Naive thymus-derived CD8-positive, alpha-beta T cell (primary cell): ENCODE measurements at places on chromosomes 2 and 18. TPM values are rescaled to one million over a fixed set of nuclear protein-coding genes. Genes with fewer than 3 reads are reported as not detected.

Gene TRIM54
- not detected for total RNA-seq

Gene SP140
- 23.1 TPM for total RNA-seq

- DNase-seq, result no peak
- peaks cover 3% of the 10 kb centered on the region for H3K36me3 ChIP-seq
- H3K27me3 ChIP-seq, result peaks cover 62% of the 10 kb centered on the region
- peaks cover 4% of the 10 kb centered on the region for H3K4me1 ChIP-seq
- H3K4me3 ChIP-seq, result no peak overlapping the region
- no peak overlapping the region for H3K27ac ChIP-seq
Observed at GRCh38 chr2:237861875-237862527, 2.6 kb downstream of the RAMP1 start.

DNA sequence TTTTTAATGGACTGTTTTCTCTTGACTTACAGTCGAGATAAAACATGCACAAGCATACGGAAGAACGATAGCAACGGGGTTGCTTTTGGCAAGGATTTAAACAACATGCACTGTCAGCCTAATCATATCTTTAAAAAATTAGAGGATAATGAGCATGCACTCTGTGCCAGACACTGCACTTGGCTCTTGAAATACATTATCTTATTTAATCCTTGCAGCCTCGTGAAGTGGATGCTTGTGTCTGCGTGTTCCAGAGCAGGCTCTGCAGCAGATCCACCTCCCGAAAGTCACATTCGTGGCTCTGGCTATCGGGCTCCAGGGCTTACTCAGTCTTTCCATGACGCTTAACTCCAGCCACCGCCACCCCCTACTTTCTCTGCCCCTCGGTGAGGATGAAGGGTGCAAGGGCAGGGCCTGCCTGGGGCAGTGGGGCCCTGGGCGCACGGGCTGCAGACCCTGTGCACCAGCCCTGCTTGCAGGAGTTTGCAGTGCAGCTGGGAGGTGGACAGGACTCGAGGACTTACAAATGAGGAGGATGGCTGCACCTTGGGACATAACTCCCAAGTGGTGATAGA, 61.7 kb downstream of the ACKR3 start:
- no peak for DNase-seq
- no peak overlapping the region for H3K4me3 ChIP-seq
- H3K27ac ChIP-seq, result no peak overlapping the region
- H3K27me3 ChIP-seq, result peaks cover 3% of the 10 kb centered on the region
- H3K4me1 ChIP-seq, result peaks cover 8% of the 10 kb centered on the region

DNA sequence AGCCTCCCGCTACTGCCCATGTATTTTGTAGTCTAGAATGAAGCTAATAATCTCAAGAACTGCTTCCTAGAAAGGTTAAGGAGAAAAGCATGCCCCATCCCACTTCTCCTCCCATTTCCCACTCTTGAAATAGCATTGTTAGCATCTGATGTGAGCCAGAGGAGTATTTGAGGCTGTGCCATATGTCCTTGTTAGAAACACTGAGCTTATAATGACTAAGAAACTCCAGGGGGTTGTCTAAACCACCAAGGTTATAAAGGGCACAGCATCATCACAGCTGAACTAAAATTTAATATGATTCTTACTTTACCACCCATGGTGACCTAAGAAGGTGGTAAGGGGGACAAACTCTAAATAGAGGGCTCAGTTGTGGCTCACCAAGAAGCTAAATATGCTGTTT, 16.6 kb downstream of the TSPYL6 start:
- H3K27me3 ChIP-seq, result no peaks in the 10 kb centered on the region
- H3K4me3 ChIP-seq, result no peak overlapping the region
- DNase-seq, result no peak
- peaks cover 29% of the 10 kb centered on the region for H3K36me3 ChIP-seq
- H3K27ac ChIP-seq, result no peak overlapping the region
- no peaks in the 10 kb centered on the region for H3K4me1 ChIP-seq

Gene MARCO
- total RNA-seq, result not detected

GRCh38 chr2:235766278-235766677, 272.4 kb downstream of the AGAP1 start:
- H3K27me3 ChIP-seq, result peaks cover 5% of the 10 kb centered on the region
- no peak overlapping the region for H3K4me3 ChIP-seq
- no peaks in the 10 kb centered on the region for H3K36me3 ChIP-seq
- no peaks in the 10 kb centered on the region for H3K4me1 ChIP-seq
- H3K27ac ChIP-seq, result no peak overlapping the region

Gene LONRF2
- not detected for total RNA-seq

Gene PPP1CB
- total RNA-seq, result 165 TPM

- peak overlapping the region; percentile 85 for H3K4me3 ChIP-seq
- DNase-seq, result no peak
- peaks cover 27% of the 10 kb centered on the region for H3K36me3 ChIP-seq
- peak overlapping the region; percentile 97 for H3K27ac ChIP-seq
- no peaks in the 10 kb centered on the region for H3K27me3 ChIP-seq
Observed at GRCh38 chr2:84846741-84847142, 34.1 kb downstream of the TRABD2A start.

DNA sequence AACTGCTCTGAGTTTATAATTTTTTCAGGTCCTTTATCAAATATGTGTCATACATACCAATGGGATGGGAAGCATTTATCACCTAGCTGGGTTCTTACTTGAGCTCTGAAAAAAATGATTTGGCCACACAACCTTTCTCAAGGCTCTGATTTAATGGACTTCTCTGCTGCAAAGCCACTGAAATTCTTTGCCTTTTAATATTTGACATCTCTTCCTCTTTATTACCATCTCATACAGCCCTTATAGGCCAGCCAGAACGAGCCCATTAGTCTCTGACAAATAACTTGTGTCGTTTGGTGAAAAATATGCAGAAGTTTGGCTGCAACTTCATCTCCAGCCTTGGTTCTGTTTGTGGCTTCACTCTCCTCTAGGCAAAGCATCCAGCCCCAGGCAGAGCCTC, 249.1 kb downstream of the ATAD2B start:
- no peak for DNase-seq
- H3K36me3 ChIP-seq, result peaks cover 8% of the 10 kb centered on the region
- no peaks in the 10 kb centered on the region for H3K4me1 ChIP-seq
- no peak overlapping the region for H3K27ac ChIP-seq

GRCh38 chr2:209236377-209236776, 187.5 kb upstream of the MAP2 start:
- no peak overlapping the region for H3K27ac ChIP-seq
- no peak for DNase-seq
- no peaks in the 10 kb centered on the region for H3K36me3 ChIP-seq
- no peaks in the 10 kb centered on the region for H3K27me3 ChIP-seq
- no peaks in the 10 kb centered on the region for H3K4me1 ChIP-seq

- H3K27ac ChIP-seq, result no peak overlapping the region
- H3K4me3 ChIP-seq, result no peak overlapping the region
- H3K27me3 ChIP-seq, result peaks cover 2% of the 10 kb centered on the region
- H3K36me3 ChIP-seq, result peaks cover 4% of the 10 kb centered on the region
- no peaks in the 10 kb centered on the region for H3K4me1 ChIP-seq
Observed at GRCh38 chr2:191719938-191720337, 42.0 kb downstream of the NABP1 start.

DNA sequence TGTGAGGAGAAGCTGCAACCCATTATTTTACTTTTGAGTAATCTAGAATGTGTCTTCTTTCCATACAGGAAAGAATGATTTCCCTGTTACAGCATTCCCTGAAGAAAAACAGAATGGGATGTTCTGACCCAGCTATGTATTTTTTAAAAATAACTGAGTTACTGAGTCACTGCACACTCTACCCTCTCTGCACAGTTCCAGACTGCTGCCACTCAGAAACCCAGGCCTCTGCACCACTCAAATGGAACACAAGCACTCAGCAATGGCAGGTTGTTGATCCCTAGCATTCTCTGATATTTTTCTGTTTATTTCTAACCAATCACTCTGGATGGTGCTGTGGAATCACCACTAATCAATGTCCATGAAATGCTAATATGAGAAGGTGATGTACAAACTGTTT, 1300.0 kb upstream of the FAM98A start:
- no peaks in the 10 kb centered on the region for H3K4me1 ChIP-seq
- no peaks in the 10 kb centered on the region for H3K27me3 ChIP-seq
- DNase-seq, result no peak
- no peaks in the 10 kb centered on the region for H3K36me3 ChIP-seq

DNA sequence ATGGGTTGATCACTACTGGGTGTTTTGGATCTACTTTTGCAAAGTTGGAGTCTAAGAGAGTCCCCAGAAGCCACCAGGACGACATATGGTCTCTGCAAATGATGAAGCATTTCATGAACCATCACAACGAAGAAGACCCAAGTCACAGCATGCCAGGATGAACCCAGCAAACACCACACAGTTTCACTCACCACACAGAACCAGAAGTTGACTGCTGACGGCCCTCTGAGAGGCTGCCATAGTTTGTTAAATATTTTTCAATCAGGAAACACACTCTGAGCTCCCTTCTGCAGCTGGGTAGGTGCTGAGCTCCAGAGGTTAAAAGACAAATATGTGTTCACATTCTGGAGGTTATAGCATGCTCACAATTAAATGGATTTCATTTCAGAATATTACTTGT, 271.4 kb downstream of the DCDC2C start:
- H3K36me3 ChIP-seq, result no peaks in the 10 kb centered on the region
- H3K4me3 ChIP-seq, result no peak overlapping the region
- no peaks in the 10 kb centered on the region for H3K27me3 ChIP-seq
- DNase-seq, result no peak
- H3K4me1 ChIP-seq, result no peaks in the 10 kb centered on the region

Gene ZAP70
- total RNA-seq, result 503 TPM

- H3K4me1 ChIP-seq, result no peaks in the 10 kb centered on the region
- peaks cover 5% of the 10 kb centered on the region for H3K27me3 ChIP-seq
- H3K27ac ChIP-seq, result no peak overlapping the region
- H3K36me3 ChIP-seq, result no peaks in the 10 kb centered on the region
- no peak for DNase-seq
Observed at GRCh38 chr2:152499331-152499816, 164.4 kb downstream of the FMNL2 start.

GRCh38 chr2:121196132-121196848, 88.7 kb downstream of the TFCP2L1 start:
- H3K36me3 ChIP-seq, result no peaks in the 10 kb centered on the region
- no peak overlapping the region for H3K27ac ChIP-seq
- H3K27me3 ChIP-seq, result peaks cover 2% of the 10 kb centered on the region
- no peak for DNase-seq
- H3K4me3 ChIP-seq, result no peak overlapping the region

- no peaks in the 10 kb centered on the region for H3K4me1 ChIP-seq
- H3K27me3 ChIP-seq, result no peaks in the 10 kb centered on the region
- DNase-seq, result no peak
- H3K36me3 ChIP-seq, result no peaks in the 10 kb centered on the region
Observed at GRCh38 chr2:76498360-76498759, 787.6 kb upstream of the GCFC2 start.

Gene ADRA2B
- total RNA-seq, result 0.22 TPM

GRCh38 chr18:64202863-64203262, 54.0 kb upstream of the LINC00305 start:
- no peaks in the 10 kb centered on the region for H3K36me3 ChIP-seq
- H3K27ac ChIP-seq, result no peak overlapping the region
- H3K4me1 ChIP-seq, result no peaks in the 10 kb centered on the region
- H3K4me3 ChIP-seq, result no peak overlapping the region
- no peak for DNase-seq
- no peaks in the 10 kb centered on the region for H3K27me3 ChIP-seq

DNA sequence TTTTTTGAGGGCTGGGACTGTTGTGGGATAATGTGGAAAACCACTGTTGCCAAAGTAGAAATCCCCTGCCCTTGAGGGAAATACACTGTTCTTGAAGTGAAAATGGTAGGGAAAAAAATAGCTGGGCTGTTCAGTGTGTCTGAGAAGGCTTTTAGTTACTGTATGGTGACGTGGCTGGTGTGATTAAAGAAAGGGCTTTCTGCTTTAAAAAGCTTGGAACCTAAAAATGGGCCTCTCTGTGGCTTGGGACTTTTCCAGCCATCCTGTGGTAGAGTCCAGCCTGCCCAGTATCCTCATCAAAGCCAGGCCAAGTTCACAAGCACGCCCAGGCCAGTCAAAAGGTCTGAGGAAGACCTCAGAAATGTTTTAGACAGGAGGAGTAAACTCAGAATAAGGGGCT, 6.8 kb downstream of the MGAT5 start:
- no peaks in the 10 kb centered on the region for H3K36me3 ChIP-seq
- H3K27me3 ChIP-seq, result no peaks in the 10 kb centered on the region
- no peak overlapping the region for H3K27ac ChIP-seq
- no peak for DNase-seq

GRCh38 chr2:236308855-236309668, 44.9 kb upstream of the ASB18 start:
- H3K4me1 ChIP-seq, result no peaks in the 10 kb centered on the region
- H3K36me3 ChIP-seq, result no peaks in the 10 kb centered on the region
- no peak overlapping the region for H3K4me3 ChIP-seq

- H3K4me1 ChIP-seq, result peaks cover 2% of the 10 kb centered on the region
- H3K36me3 ChIP-seq, result no peaks in the 10 kb centered on the region
- H3K4me3 ChIP-seq, result no peak overlapping the region
- no peak overlapping the region for H3K27ac ChIP-seq
- H3K27me3 ChIP-seq, result peaks cover 11% of the 10 kb centered on the region
- no peak for DNase-seq
Observed at GRCh38 chr2:60053791-60054190, 499.7 kb downstream of the BCL11A start.

DNA sequence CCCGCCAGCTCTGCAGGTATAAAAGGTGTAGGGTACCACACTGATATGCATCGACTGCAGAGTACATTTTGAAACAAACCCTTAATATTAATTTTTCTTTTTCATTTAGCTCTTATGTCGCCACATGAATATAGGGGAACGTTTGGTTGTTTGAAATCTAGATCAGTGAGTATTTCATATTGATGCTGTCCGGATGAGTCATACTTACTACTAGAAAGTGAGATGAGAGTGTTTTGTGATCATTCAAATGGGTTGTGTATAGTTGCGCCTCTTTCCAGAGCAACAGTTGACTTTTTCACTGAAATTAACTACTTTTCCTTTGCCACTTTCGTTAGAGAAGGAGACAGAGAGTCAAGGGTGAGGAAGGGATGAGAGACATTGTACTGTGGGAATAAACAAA, 24.6 kb downstream of the NPAS2 start:
- no peak for DNase-seq
- H3K27me3 ChIP-seq, result no peaks in the 10 kb centered on the region
- no peaks in the 10 kb centered on the region for H3K4me1 ChIP-seq
- peaks cover 9% of the 10 kb centered on the region for H3K36me3 ChIP-seq

DNA sequence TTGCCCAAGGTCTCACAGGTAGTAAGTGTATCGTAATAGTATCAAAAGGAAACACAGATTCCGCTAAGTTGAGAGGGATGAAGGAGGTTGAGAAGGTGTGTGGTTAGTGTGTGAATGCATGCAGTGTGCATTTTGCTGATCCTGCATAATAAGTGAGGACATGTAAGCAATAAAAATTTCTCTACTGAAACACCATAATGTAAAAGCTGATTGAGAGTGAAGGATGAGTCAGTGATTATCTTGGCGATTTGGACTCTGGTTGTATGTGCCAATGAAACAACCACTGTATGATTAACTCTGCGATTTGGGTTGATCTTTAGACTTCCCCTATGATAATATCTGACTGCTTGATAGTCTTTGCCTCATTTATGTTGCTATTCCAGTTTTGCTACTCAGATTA, 16.7 kb upstream of the ADGRF3 start:
- no peak overlapping the region for H3K27ac ChIP-seq
- no peaks in the 10 kb centered on the region for H3K27me3 ChIP-seq
- H3K4me3 ChIP-seq, result no peak overlapping the region
- H3K36me3 ChIP-seq, result peaks cover 15% of the 10 kb centered on the region
- peaks cover 24% of the 10 kb centered on the region for H3K4me1 ChIP-seq
- no peak for DNase-seq
